ENCODE measurements at places on chromosomes 16 and 17.

DNA sequence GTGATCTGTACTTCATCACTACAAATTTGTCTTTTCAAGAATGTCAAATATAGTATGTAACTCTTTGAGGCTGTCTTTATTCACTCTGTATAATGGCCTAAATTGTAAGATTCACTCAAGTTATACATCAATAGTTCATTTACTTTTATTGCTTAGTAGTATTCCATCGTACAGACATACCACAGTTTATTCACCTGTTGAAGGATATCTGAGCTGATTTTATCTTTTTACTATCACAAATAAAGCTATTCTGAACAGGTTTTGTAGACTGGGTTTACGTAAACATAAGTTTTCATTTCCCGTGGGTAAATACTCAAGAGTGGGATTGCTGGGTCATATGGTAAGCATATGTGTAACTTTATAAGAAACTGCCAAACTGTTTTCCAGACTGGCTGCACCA, 18.6 kb downstream of the PSMD12 start:
- no peak for DNase-seq

DNA sequence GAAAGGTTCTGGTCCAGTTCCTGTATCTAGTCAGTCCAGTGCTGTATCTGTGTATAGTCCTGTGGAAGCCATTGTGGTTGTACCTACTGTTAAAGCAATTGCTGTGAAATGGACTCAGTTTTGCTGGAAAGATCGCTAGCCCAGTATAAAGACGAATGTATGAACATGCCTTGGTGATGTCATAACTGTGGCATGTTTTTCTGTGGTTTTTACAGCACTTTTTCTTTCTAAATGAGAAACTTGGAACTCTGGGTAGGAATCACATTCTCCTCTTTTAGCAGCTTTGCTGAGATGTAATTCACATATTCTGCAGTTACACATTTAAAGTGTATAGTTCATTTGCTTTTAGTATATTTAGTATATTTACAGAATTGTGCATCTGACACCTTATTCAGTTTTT, 58.1 kb downstream of the MAP2K4 start:
- DNase-seq = no peak

DNA sequence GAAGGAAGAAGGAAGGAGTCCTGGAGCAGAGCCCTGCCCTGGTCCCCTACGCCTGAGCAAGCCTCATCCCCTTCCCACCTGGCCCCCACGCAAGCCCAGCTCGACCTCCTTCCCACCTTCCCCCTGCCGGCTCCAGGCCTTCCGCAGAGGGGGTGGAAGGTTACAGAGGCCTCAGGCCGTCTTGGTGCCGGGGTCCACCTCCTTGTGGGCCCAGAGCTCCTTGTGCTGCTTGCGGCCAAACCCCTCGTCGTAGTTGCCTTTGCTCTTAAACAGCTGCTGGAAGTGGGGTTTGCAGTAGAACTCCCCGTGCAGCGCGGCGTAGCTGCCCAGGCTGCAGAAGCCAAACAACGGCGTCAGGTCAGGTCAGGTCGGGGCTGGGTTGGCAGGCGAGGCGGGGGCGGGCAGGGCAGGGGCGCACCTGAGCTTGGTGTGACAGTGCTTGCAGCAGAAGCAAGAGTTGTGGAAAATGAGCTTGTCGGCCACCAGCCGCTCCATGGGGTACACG, 1.5 kb downstream of the LIMD2 start:
- DNase-seq = no peak

DNA sequence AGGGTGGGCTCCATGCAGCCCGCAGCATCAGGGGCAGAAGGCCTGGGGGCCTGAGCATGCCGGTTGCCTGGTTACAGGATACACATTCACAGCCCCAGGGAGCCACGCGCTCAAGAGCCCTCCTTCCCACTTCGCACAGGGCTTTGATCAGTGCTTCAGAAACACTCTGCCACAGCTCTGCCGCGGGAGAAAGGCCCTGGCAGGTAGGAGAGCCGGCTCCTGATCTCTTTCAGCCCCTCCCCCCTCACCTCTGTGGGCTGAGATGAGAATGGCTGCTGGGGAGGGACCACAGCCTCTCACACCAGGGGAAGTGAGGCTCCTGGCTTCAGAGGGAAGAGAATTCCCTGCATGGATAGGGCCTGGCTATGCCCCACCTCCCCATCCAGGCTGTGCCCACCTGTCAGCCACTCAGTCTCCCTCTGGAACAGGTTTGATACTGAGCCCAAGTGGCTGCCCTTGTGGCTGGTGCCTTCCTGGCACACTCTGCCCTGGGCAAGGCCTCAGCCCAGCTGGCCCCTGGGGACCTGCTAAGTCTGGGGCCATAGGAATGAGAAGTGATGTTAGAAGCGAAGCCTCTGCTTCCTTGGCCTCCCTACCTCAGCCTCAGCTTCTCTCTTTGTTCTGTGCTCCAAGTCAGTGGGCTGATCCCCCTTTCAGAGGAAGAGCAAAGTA, 8.6 kb downstream of the DOK4 start:
- no peak for DNase-seq

- DNase-seq = no peak
These were observed 195.3 kb downstream of the MSI2 start for GRCh38 chr17:57451643-57452042.

DNA sequence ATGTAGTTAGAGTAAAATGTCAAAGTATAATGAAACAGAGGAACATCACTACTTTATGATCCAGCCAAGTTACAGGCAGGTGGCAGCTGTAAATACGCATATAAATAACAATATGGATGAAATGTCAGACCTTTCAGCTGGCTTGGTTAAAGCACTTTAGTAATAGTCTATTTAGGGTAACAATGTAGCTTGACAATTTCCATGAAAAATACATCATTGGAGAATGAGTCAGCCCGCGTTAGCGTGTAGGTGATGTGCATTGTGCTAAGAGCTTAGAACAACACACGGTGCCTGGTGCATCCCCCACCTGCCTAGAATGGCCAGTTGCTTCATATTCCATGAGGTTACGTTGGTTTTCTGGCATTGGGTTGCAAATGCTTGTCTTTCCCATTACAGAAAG, 119.4 kb downstream of the RBFOX1 start:
- DNase-seq = no peak

DNA sequence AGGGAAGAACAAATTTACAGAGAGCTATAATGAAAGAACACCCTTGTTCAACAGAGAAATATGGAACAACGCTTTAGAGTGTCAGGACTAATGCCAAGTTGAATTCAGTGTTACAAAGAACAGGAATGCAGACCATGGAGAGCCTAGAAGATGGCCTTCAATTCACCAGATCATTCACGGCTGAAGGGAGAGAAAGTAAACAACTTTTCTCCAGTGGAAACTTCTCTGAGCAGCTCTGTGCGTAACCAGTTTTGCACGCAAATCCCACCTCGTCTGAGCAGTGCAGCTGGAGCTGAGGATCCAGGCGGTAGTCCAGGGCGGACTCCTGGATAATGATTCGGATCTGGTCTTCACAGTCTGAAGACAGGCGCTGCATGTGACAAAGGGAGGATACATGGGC, 40.5 kb upstream of the CLEC18B start:
- no peak for DNase-seq

DNA sequence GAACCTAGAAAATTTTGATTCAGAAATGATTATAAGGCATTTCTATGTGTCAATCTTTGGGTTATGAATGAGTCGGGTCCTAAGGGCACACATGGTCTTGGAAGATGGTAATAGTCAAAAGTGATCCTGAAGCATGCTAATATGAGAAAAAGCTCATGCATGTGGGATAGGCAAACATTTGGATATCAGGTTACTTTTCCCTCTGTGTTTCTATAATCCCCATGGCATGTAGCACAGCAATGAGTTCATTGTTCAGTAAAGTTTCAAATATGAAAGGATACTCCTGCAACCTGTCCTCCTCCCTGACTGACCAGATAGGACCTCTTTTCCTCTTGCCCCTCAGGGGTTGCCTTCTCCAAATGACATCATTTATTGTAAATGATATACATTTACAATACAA, 249.9 kb upstream of the MON1B start:
- no peak for DNase-seq

DNA sequence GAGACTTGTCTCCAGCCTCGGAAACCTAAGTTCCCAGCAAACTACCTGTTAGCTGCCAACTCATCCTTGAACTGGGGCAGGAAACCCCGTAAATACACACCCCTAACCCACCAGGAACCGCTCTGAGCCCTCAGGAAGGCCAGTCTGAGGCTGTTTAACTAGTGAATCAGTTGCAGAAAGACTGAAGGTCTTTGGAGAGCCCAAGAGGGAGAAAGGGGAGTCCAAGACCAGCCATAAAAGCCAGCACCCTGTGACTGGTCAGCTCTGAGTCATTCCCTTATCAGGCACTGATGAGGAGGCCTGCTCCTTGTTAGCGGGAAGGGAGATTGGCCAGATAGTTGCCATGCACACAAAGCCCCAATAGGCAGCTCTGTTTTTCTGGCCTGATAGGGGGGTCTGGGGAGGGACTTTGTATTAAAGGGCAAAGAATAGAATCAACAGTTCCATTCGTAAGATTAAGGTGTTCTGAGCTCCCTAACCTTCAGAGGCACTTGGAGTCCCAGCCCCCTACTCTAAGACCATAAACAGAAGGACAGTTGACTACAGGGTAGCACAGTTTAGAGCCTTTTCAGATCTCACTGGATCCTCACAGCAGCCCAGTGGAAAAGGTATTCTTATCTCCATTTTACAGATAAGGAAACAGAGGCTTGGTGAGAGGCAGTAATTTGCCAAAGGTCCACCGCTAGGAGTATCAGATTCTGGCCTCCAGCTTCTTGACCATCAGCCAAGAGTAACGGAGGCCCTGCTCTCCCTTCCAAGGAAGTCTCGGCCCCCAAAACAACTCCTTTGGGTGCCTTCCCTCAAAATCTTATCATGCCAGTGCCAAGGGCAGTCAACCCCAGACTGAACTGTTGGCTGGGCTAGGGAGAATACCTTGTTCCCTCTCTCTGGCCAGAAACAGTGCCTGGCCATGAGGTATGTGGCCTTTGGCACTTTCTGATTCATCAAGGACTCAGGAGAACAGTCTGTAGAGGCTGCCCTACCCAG, 2.2 kb upstream of the KRT19 start:
- no peak for DNase-seq

DNA sequence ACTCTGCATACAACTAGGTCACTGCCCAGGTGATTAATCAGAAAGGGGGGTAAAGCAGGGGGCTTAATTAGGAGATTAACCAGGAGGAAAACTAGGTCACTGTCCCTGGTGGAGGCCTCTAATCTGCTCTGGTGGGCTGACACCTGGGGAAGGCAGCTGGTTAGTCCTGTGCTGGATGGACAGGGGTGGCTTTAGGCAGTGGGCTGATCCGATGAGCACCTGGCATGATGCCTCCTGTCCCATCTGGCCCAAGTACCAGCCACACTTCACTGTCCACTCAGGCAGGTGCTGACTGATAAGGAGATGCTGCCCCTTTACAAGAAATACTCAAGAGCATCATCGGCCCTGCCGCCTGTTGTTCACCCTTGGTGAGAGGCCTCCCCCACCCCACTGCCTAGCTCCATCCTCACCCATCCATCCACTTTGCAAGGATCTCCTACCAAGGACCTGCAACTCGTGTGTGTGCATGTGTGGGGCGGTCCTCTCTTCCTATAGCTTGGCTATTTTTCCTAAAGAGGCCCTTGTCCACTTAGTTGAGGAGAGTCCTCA, 13.8 kb upstream of the RCVRN start:
- DNase-seq = no peak

- no peak for DNase-seq
These were observed 308.9 kb upstream of the DYNLRB2 start for GRCh38 chr16:80231888-80232287.

DNA sequence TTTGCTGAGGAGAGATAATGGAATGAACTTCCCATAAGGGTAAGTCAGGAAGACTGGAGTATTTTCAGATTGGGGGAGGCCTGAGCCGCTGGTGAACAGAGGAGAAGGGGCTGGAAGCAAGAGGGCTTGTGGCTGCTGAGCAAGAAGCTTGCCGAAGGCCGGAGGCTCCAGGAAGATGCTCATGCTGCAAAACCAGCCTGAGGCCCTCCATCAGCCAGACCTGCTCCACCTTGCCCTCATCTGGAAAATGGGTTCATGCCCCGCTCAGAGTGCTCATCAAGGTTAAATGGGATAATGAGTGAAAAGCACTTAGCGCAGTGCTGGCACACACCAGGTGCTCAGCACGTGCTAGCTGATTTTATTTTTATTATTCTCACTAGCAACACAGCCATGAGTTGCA, 5.5 kb upstream of the ASGR1 start:
- no peak for DNase-seq

DNA sequence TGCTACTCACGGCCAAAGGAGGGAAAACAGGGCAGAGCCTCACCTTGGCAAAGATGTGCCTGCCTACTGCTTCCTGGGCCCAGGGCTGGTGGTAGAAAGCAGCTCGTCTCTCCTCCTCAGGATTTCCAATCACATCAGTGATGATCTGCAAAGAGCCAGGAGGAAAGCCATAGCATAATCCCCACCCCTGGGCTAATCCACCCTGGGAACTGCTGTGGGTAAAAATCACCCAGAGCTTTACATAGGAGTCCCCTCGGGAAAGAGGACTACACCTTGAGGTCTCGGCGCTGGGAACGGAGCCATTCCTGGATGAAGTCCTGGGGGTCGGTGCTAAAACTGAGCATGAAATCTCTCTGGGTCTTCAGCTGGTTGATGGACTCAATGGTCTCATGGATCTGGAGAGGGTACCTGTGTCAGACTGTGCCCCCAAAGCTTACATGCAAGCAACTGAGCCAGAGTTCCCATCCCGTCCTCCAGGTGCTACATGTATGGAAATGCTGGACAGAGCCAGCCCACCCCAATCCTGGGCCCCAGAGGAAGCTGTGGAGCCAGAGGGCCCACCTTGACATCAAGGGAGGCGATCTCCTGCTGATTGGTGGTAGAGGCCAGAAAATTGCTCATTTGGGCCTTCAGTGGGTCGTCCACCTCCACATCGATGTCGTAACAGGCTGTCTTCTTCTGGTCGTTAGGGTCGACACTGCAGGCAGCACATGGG, 5.7 kb upstream of the FTSJ3 start:
- DNase-seq = no peak

- DNase-seq = no peak
These were observed 99.3 kb downstream of the GAS7 start for GRCh38 chr17:10099051-10099571.

Data from CD4-positive, alpha-beta T cell treated with Interleukin-4 for 1 hour (primary cell).